SW 1271 (cell line): ENCODE measurements at places on chromosomes 16 and 17.

DNA sequence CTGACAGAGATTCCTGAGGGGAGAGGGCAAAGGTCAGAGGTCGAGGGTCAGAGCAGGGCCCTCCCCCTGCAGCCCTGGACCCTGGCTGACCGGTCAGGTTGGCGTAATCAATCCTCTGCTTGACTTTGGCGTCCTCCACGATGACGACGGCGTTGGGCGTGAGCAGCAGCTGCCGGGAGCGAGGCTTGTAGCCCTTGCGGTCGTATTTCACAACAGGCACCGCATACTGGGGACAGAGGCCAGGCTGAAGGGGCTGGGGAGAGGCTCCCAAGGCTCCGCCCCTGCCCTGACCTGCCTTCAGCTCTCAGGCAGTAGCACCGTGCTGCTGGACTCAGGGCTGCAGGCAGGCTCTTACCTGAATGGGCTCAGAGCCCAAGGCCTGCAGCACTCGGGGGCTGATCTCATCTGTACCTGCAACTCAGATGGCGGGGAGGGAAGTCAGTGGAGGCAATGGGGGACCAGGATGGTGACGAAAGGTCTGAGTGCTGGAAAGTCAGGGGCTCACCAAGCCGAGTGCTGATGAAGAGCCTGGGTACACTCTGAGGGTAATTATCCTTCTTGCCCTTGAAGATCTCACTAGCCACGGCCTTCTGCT lies 12.0 kb upstream of the CRK start:
- no peak for DNase-seq

GRCh38 chr17:73901661-73902415 lies 257.6 kb upstream of the SDK2 start:
- DNase-seq = no peak

DNA sequence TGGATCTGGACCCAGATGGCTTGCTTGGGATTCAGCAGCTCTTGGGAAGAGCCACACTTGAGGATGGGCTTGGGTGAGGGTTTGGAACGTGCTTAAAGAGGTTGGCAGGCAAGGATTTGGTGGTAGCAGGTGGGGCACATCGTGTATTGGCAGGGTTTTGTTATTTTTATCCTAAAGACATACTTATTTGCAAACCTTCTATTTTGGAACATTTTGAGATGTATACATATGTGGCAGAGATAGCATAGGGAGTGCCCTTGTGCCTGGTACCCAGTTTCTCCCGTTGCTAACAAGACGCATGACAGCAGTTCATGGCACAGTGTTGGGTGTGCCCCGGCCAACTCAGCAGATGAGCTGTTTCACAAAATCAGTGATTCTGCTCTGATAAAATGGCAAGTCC lies 9.1 kb downstream of the BANP start:
- DNase-seq = no peak

DNA sequence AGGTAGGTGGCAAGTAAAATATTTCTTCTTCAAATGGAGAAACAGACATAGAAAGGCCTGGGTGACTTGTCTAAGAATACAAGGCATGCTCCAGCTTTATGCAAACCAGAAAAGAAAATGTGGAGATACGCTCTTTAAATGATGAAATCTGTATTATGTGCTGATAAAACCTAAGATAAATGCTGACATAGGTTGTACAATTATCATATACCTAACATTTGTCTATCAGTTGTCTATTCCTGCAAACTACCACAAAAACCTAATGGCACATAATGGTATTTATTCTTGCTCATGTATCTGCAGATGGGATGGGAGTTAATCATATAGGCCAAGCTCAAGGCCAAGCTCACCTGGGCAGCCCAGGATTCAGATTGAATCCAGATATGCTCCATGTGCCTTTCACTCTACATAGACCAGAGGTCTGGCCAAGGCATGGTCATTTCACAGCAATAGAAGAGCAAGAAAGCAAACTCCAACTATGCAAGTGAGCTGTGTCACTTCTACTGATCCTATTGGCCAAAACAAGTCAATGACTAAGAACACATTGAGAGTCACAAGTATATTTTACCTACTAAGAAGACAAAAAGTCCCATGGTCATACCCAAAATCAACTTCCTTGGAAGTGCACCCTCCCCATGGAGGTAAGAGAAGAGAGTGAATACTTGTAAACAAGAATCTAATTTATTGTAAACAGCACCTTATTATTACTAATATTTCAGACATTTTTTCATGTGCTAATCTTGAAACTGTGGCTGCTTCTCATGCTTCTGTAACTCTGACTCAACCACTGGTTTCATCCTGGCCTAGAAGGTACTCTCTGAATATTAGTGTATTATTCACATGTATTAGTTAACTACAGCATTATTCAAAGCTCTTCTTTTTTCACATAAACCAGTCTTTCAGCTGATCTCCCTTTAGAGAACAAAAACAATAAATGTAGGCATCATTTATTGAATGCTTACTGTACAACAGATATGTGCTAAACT lies 270.7 kb upstream of the SOX9 start:
- DNase-seq = no peak

GRCh38 chr17:2837147-2837561 lies 40.9 kb downstream of the RAP1GAP2 start:
- no peak for DNase-seq

GRCh38 chr17:58391302-58391984 lies 25.9 kb downstream of the RNF43 start:
- DNase-seq = no peak

DNA sequence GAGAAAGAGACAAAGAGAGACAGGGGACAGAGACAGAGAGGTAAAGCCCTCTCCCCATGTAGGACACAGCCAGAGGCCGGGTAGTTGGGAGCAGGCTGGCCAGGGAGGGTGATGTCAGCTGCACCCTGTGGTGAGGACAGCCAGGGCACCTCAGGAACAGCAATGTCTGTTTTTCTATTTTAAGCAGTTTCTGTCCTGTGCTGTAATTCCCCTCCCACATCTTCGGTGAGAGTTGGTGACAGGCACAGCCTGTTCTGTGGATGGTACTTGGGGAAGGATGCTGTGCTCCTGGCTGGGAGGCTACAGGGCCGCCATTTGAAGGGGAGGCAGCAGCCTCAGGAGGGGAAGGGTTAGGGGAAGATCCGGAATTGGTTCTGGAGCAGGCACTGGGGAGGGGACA lies 163.5 kb downstream of the SDK2 start:
- no peak for DNase-seq

- DNase-seq = no peak
Observed at GRCh38 chr17:37117373-37118142, 168.8 kb downstream of the AATF start.

DNA sequence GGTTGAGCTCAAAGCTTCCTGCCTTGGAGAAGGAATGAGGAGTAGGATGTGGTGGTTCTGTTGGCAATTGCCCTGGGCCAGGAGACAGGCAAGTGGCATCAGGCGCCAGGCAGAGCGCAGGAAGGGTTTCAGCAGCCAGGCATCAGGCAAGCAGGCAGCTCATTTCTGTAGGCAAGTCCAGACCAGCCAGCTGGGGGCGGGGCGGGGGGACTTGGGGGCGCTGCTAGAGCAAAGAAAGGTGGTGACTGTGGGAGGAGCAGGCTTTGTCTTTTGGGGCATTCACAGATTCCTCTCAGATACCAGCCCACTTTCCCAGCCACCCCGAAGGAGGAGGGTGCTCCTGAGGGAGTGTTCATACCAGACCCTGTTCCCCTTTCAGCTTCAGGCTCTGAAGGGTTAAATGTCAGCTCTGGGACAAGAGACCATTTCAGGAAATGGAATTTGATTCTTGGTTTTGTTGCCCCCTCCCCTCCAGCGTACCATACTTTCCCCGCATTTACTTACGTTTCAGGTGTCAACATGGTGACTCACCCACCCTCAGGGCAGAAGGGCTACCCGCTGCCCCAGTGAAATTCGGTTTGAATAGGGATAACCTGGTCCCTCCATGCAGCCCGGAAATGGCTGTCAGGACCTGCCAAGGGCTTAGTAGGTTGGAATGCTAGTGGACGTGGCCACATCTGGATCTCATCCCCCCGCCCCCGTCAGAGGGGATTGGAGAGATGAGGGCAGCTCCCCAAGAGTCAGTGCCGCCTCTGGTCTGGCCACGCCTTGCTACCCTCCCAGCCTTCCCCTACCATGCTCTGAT lies 13.2 kb downstream of the NGFR start:
- DNase-seq = no peak

DNA sequence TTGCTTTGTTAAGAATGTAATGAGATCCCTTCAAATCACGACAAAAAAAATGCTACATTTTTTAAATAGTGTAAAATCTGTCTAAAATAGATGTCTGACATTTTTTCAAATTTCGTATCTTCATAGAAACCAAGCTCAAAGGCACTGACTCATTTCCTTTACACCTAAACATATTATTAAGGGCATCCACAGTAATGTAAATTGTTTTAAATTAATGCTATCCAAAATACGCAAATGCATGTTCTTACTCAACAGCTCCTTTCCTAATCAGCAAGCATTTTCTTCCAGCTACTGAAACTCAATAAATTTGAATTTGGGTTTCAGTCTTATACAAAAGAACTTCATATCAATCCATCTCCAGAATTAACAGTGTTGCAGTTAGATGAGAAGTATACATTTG lies 4.3 kb downstream of the C16orf87 start:
- no peak for DNase-seq

- no peak for DNase-seq
Observed at GRCh38 chr16:49924078-49924477, 68.2 kb upstream of the ZNF423 start.

- DNase-seq = peak; percentile 50
Observed at GRCh38 chr16:2919511-2920255, 8.0 kb downstream of the FLYWCH1 start.
